ENCODE measurements at places on chromosomes 12 and 14.

- H3K4me1 ChIP-seq: peaks cover 6% of the 10 kb centered on the region
- peaks cover 60% of the 10 kb centered on the region for H3K36me3 ChIP-seq
- peak overlapping the region; percentile 87 for H3K4me3 ChIP-seq
- no peaks in the 10 kb centered on the region for H3K27me3 ChIP-seq
Observed at GRCh38 chr14:22485178-22485577, 103.8 kb downstream of the DAD1 start.

GRCh38 chr12:53809005-53809404 lies 57.2 kb upstream of the CISTR start:
- peaks cover 22% of the 10 kb centered on the region for H3K27me3 ChIP-seq
- no peak for DNase-seq
- no peak overlapping the region for H3K27ac ChIP-seq
- H3K36me3 ChIP-seq: no peaks in the 10 kb centered on the region

DNA sequence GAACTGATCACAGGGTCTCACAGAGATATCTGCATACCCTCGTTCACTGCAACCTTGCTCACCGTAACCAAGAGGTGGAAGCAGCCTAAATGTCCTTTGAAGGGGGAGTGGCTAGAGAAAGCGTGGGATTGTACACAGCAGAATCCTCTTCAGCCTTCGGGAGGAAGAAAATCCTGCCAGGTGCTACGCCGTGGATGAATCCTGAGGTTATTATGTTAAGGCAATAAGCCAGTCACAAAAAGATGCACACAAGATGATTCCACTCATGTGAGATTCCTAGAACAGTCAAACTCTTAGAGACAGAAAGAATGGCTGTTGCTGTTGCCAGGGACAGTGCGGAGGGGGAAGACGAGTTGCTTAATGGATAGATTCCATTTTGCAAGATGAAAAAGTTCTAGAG lies 39.6 kb upstream of the SFSWAP start:
- H3K36me3 ChIP-seq: no peaks in the 10 kb centered on the region
- H3K27me3 ChIP-seq: peaks cover 18% of the 10 kb centered on the region
- H3K4me1 ChIP-seq: no peaks in the 10 kb centered on the region
- no peak overlapping the region for H3K27ac ChIP-seq
- no peak overlapping the region for H3K4me3 ChIP-seq
- no peak for DNase-seq

DNA sequence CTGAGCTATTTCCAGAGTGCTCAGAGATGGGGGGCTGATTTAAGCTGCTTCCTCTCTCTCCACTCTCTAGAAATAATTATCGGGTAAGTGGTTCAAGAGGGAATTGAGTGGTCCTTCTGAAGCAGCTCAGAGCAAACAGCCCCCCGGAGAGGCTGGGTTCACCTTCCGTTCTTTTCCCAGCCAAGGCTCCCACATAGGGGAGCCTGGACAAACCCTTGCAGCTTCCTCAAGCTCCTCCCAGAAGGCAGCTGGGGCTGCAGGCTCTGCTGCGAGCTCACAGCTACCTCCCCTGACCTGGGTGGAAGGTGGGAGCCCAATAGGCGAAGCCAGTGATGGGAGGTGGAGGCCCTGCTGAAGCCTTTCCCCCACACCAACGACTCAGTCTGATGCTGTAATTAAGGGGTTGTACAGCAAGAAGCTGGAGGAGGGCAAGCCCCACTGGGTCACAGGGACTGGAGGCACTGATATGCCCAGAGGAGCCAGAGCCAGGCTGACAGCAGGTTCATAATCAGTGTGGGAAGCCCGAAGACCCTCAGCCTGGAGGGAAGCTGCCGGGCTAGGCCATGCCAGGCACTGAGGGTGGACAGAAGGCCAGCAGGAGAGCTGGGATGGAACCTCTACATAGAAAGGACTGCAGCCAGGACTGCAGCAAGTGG lies 52.4 kb downstream of the ARL6IP4 start:
- H3K36me3 ChIP-seq: peaks cover 10% of the 10 kb centered on the region
- no peak for DNase-seq
- H3K4me1 ChIP-seq: peaks cover 17% of the 10 kb centered on the region
- H3K27ac ChIP-seq: no peak overlapping the region
- no peak overlapping the region for H3K4me3 ChIP-seq
- H3K27me3 ChIP-seq: no peaks in the 10 kb centered on the region

GRCh38 chr14:92499234-92499633 lies 14.3 kb upstream of the RIN3 start:
- no peaks in the 10 kb centered on the region for H3K36me3 ChIP-seq
- no peaks in the 10 kb centered on the region for H3K4me1 ChIP-seq
- peaks cover 19% of the 10 kb centered on the region for H3K27me3 ChIP-seq
- DNase-seq: no peak
- H3K4me3 ChIP-seq: no peak overlapping the region

GRCh38 chr12:30437044-30437443 lies 258.6 kb downstream of the IPO8 start:
- no peak for DNase-seq
- H3K4me1 ChIP-seq: no peaks in the 10 kb centered on the region
- no peak overlapping the region for H3K4me3 ChIP-seq
- H3K27ac ChIP-seq: no peak overlapping the region
- H3K27me3 ChIP-seq: no peaks in the 10 kb centered on the region

- DNase-seq: no peak
- H3K4me3 ChIP-seq: no peak overlapping the region
- H3K36me3 ChIP-seq: peaks cover 51% of the 10 kb centered on the region
- H3K4me1 ChIP-seq: peaks cover 69% of the 10 kb centered on the region
Observed at GRCh38 chr14:61426048-61426447, 104.7 kb downstream of the PRKCH start.

GRCh38 chr12:90990611-90991010 lies 14.2 kb downstream of the EPYC start:
- H3K27me3 ChIP-seq: peaks cover 9% of the 10 kb centered on the region
- H3K27ac ChIP-seq: no peak overlapping the region
- H3K4me1 ChIP-seq: no peaks in the 10 kb centered on the region
- DNase-seq: no peak
- H3K4me3 ChIP-seq: no peak overlapping the region
- H3K36me3 ChIP-seq: no peaks in the 10 kb centered on the region

DNA sequence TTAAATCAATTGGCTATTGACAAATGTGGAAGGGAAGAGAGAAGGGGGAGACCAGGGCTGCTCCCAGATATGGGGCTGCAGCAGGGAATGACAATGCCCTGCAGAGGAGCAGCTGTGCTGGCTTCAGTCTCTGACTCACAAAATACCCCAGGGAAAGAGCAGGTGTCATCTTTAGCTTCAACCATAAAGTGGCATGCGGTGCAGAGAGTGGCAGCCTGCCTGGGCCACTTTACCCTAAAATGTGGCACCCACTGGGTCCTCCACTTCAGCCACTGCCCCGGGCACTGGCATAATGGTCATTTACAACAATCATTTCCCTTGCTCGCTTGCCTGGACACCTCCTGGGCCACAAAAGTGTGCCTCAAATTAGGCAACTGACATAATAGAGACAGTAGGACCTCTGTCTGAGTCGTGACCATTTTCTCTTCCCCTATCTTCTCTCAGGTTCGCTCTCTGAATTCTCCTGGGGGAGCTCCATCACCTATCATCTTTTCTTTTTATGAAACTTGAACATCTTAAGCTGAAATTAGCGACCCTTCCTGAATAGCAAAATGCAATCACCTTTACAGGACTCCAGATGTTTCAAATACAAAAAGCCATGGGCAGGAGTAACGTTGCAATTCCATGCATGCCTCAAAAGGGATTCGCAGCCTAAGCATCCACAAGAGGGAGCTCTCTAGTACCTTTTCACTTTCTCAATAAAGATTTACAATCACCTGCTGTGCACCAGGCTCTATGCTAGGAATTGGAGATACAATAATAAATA lies 179.9 kb upstream of the ATF7IP start:
- peak; percentile 70 for DNase-seq
- H3K27me3 ChIP-seq: peaks cover 20% of the 10 kb centered on the region
- no peak overlapping the region for H3K27ac ChIP-seq
- H3K4me3 ChIP-seq: no peak overlapping the region
- H3K36me3 ChIP-seq: no peaks in the 10 kb centered on the region

DNA sequence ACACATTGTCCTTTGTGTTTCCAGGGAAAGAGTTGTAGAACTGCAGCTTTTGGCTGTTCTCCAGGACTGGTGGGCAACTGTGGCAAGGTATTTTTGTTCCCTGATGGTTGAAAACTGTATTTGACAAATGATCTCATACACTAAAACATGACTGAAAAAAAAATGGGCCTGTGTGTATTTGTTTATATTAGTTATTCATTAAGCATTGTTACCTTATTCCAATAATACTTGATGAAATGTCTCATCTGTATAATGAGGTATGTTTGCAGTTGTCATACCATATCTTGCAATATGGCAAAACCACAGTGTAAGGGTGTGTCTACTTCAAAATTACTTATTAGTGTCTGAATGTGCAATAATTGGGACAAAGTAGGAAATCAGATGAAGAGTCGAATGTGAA lies 479.4 kb upstream of the NOVA1 start:
- no peak overlapping the region for H3K27ac ChIP-seq
- no peak overlapping the region for H3K4me3 ChIP-seq
- H3K36me3 ChIP-seq: no peaks in the 10 kb centered on the region
- no peaks in the 10 kb centered on the region for H3K4me1 ChIP-seq
- no peak for DNase-seq

- no peaks in the 10 kb centered on the region for H3K36me3 ChIP-seq
- DNase-seq: no peak
- H3K4me1 ChIP-seq: no peaks in the 10 kb centered on the region
- no peak overlapping the region for H3K4me3 ChIP-seq
Observed at GRCh38 chr14:63051992-63052391, 6.7 kb upstream of the KCNH5 start.

GRCh38 chr14:30757082-30757481 lies 117.3 kb upstream of the COCH start:
- H3K27me3 ChIP-seq: no peaks in the 10 kb centered on the region
- no peaks in the 10 kb centered on the region for H3K4me1 ChIP-seq
- no peaks in the 10 kb centered on the region for H3K36me3 ChIP-seq
- H3K4me3 ChIP-seq: no peak overlapping the region
- DNase-seq: no peak
- H3K27ac ChIP-seq: no peak overlapping the region

DNA sequence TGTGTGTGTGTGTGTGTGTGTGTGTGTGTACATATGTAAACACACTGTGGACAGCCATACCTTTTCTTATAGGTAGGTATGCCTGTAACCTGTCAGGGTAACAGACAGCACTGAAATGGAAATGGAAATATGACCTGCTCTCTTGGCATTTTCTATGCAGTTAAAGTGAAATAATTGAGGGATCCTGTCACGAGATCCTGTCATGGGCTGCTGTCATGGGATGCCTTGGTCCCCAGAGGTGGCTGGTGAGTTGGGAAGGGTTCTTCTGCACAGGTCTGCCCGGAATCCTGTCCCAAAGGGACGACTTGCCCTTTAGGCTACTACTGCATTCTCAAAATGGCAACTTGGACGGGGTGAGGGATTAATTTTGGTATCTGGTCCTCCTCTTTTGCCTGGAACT lies 47.3 kb downstream of the ELK3 start:
- H3K27me3 ChIP-seq: no peaks in the 10 kb centered on the region
- peak overlapping the region; percentile 36 for H3K4me3 ChIP-seq
- peak overlapping the region; percentile 9 for H3K27ac ChIP-seq
- DNase-seq: no peak
- peaks cover 35% of the 10 kb centered on the region for H3K36me3 ChIP-seq

GRCh38 chr14:54102051-54102456 lies 145.4 kb upstream of the BMP4 start:
- H3K4me1 ChIP-seq: no peaks in the 10 kb centered on the region
- no peaks in the 10 kb centered on the region for H3K36me3 ChIP-seq
- H3K4me3 ChIP-seq: no peak overlapping the region

DNA sequence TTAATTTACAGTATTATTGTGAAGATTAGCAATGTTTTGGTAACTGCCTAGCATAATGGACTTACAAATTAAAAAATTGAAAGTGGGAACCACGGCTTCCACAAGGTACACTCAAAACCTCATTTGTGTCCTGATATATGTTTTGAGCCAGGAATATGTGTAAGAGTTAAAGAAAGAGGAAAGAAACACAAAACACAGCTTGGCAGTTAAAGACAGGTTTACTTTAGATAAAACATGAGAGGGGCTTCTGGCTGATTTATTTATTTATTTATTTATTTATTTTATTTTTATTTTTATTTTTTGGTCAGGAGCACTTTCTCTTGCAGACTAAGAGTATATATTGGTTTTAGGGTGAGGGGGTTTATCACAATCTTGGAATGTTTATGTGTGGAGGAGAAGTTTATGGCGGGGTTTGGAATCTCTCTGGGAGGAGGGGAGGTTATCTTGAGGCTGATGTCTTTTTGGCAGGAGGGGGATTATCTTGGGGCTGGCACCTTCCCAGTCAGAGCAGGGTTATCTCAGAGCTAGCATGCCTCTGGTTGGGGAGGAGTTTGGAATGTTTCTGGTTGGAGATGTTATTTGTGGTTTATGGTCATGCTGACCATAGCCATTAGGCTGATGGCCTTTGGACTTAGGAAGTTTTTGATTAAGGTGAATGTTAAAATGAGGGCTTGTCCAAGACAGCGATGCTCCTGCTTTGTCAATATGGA lies 436.7 kb downstream of the DAD1 start:
- peaks cover 6% of the 10 kb centered on the region for H3K4me1 ChIP-seq
- no peak overlapping the region for H3K27ac ChIP-seq
- no peaks in the 10 kb centered on the region for H3K36me3 ChIP-seq
- no peak overlapping the region for H3K4me3 ChIP-seq
- DNase-seq: no peak

DNA sequence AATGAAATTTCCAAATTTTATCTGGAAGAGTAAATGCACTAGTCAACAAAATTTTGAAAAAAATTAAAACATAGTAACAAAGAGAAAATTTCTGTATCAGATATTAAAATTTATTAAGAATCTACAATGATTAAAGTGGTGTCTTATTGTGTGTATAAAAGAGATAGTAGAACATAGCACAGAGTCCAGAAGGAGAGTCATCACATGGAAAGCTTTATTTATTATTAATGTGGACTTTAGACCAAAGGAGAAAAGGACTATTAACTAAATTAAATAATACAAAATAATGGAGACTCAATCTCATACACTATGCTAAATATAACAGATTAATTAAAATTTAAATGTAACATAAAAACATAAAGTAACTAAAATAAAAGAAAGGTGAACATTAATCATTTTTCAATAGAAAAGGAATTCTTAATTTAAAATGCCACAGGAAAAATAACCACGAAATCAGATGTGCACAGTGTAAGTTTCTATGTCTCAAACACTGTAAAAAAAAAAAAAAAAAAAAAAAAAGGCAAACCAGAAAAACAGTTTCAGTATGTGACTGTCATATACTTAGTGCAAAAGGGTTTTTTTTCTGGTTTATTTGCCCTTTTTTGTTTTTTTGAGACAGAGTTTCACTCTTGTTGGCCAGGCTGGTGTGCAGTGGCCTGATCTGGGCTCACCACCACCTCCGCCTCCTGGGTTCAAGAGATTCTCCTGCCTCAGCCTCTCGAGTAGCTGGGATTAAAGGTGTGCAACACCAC lies 95.4 kb downstream of the MYF5 start:
- no peak overlapping the region for H3K4me3 ChIP-seq
- H3K36me3 ChIP-seq: no peaks in the 10 kb centered on the region

GRCh38 chr14:23351681-23352505 lies 794 bp downstream of the SLC22A17 start:
- H3K4me3 ChIP-seq: peak overlapping the region; percentile 78
- no peak overlapping the region for H3K27ac ChIP-seq
- H3K27me3 ChIP-seq: peaks cover 42% of the 10 kb centered on the region
- H3K36me3 ChIP-seq: no peaks in the 10 kb centered on the region
- DNase-seq: no peak

GRCh38 chr14:49992448-49992847 lies 99.6 kb downstream of the ARF6 start:
- H3K36me3 ChIP-seq: peaks cover 8% of the 10 kb centered on the region
- H3K4me3 ChIP-seq: peak overlapping the region; percentile 70
- peaks cover 37% of the 10 kb centered on the region for H3K4me1 ChIP-seq
